ENCODE measurements at places on chromosomes 2 and 18. TPM values are rescaled to one million over a fixed set of nuclear protein-coding genes. Genes with fewer than 3 reads are reported as not detected.

GRCh38 chr2:31170071-31170698 lies 31.9 kb upstream of the GALNT14 start:
- H3K27ac ChIP-seq, result no peak overlapping the region
- H3K4me1 ChIP-seq, result no peaks in the 10 kb centered on the region
- no peaks in the 10 kb centered on the region for H3K36me3 ChIP-seq
- DNase-seq, result peak; percentile 64

GRCh38 chr2:181895818-181896217 lies 4.3 kb downstream of the ITPRID2 start:
- no peak overlapping the region for H3K4me3 ChIP-seq
- H3K27ac ChIP-seq, result no peak overlapping the region
- H3K36me3 ChIP-seq, result peaks cover 43% of the 10 kb centered on the region
- no peaks in the 10 kb centered on the region for H3K27me3 ChIP-seq

- no peaks in the 10 kb centered on the region for H3K4me1 ChIP-seq
- H3K27ac ChIP-seq, result no peak within 1 kb of the TSS
- H3K36me3 ChIP-seq, result no peaks in the 10 kb centered on the region
- H3K27me3 ChIP-seq, result peaks cover 2% of the 10 kb centered on the region
- no peak for DNase-seq
- H3K4me3 ChIP-seq, result no peak within 1 kb of the TSS
Observed at GRCh38 chr2:36696533-36696932, at the start of gene VIT. TSS of gene VIT (plus strand) at chr2:36696707. CDS start at chr2:36716371, 19,664 bp downstream.

GRCh38 chr2:97932975-97933662 lies 62.6 kb downstream of the TMEM131 start:
- H3K4me1 ChIP-seq, result peaks cover 60% of the 10 kb centered on the region
- H3K27ac ChIP-seq, result no peak overlapping the region
- H3K27me3 ChIP-seq, result no peaks in the 10 kb centered on the region
- H3K4me3 ChIP-seq, result no peak overlapping the region
- peaks cover 3% of the 10 kb centered on the region for H3K36me3 ChIP-seq
- DNase-seq, result no peak

GRCh38 chr2:205141381-205141780 lies 540.9 kb upstream of the NRP2 start:
- no peak for DNase-seq
- no peak overlapping the region for H3K27ac ChIP-seq
- no peak overlapping the region for H3K4me3 ChIP-seq
- no peaks in the 10 kb centered on the region for H3K36me3 ChIP-seq

DNA sequence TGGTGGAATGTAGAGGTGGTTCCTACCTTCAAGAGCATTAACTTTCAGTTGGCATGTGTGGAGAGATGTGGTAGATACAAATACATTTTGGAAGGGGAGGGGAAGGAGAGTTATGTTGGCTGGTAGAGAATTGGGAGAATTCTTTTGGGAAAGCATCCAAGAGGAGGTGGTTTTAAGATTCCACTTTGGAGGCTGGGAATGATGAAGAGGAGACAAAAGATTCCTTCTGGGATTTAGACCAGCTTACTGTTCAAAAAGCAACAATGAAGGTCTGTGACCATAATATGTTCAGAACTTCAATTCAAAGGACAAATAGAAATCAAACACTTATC lies 120.8 kb upstream of the FOSL2 start:
- peaks cover 40% of the 10 kb centered on the region for H3K4me1 ChIP-seq
- DNase-seq, result no peak
- H3K4me3 ChIP-seq, result no peak overlapping the region
- no peaks in the 10 kb centered on the region for H3K27me3 ChIP-seq

- no peak overlapping the region for H3K27ac ChIP-seq
- peaks cover 45% of the 10 kb centered on the region for H3K4me1 ChIP-seq
- H3K4me3 ChIP-seq, result no peak overlapping the region
- peaks cover 2% of the 10 kb centered on the region for H3K36me3 ChIP-seq
- no peaks in the 10 kb centered on the region for H3K27me3 ChIP-seq
Observed at GRCh38 chr2:98775146-98775986, 44.4 kb upstream of the MGAT4A start.

- no peak overlapping the region for H3K4me3 ChIP-seq
- peak overlapping the region; percentile 77 for H3K27ac ChIP-seq
- H3K27me3 ChIP-seq, result peaks cover 1% of the 10 kb centered on the region
- peaks cover 50% of the 10 kb centered on the region for H3K4me1 ChIP-seq
- no peaks in the 10 kb centered on the region for H3K36me3 ChIP-seq
Observed at GRCh38 chr2:39513641-39514094, 76.6 kb upstream of the MAP4K3 start.

Gene SULT1C4
- total RNA-seq, result not detected

Gene LIPG
- 0.27 TPM for total RNA-seq

Gene SNED1
- 1.4 TPM for total RNA-seq

Gene RAB17
- 0.69 TPM for total RNA-seq

Gene CNNM3
- total RNA-seq, result 19.3 TPM

All from activated CD8-positive, alpha-beta T cell treated with anti-CD3 and anti-CD28 coated beads for 36 hours (primary cell).